ENCODE measurements at places on chromosomes 1 and 21.

DNA sequence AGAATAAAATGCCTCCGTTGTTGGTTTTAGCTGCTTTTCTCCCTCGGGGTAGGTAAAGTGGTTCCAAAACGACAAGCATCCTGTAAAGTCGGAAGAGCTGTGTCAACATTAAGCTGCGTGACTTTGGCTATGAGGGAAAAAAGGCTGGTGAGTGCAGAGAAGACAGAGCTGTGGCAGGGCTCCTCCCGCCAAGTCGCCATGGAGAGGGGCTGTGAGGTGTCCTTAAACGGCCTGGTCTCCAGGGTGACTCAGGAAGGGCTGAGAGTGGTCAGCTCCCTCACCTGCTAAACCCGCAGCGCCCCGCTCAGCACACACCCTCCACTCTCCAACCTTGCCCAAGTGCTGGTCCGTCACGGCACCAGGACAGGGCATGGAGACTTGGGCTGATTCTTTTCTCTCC is 91.6 kb upstream of the SAMD11 start:
- DNase-seq, result no peak

DNA sequence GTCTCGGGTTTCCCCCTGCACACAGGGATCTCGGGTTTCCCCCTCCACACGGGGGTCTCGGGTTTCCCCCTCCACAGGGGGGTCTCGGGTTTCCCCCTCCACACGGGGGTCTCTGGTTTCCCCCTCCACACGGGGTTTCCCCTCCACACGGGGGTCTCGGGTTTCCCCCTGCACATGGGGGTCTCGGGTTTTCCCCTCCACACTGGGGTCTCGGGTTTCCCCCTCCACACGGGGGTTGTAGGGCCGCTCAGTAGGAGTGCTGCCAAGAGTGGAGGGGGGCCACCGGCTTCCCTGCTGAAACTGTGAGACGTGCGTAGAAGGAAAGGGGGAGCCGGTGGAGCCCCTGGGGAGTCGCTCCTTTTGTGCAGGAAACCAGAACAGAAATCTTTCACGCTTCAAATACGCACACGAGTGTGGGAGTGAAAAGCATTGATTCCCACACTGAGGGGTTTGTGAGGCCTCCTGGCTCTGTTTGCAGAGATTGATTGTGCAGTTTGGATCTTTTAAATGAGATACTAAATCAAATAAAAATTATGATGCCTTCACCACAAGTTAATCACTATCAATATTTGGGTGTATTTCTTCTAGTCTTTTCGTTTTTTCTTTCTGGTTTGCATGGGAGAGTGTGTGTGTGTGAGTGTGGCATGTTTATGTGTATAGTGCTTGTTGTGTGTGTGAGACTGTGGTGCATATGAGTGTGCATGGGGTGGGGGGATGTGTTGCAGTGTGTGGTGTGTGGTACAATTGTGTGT is 54.3 kb upstream of the TRAPPC10 start:
- no peak for DNase-seq

GRCh38 chr1:206952171-206952570 is 5.9 kb upstream of the PIGR start:
- peak; percentile 72 for DNase-seq

- DNase-seq, result peak; percentile 93
Observed at GRCh38 chr1:31605908-31606427, 11.5 kb upstream of the HCRTR1 start.

GRCh38 chr1:154992721-154993571 is 440 bp upstream of the LENEP start:
- no peak for DNase-seq

DNA sequence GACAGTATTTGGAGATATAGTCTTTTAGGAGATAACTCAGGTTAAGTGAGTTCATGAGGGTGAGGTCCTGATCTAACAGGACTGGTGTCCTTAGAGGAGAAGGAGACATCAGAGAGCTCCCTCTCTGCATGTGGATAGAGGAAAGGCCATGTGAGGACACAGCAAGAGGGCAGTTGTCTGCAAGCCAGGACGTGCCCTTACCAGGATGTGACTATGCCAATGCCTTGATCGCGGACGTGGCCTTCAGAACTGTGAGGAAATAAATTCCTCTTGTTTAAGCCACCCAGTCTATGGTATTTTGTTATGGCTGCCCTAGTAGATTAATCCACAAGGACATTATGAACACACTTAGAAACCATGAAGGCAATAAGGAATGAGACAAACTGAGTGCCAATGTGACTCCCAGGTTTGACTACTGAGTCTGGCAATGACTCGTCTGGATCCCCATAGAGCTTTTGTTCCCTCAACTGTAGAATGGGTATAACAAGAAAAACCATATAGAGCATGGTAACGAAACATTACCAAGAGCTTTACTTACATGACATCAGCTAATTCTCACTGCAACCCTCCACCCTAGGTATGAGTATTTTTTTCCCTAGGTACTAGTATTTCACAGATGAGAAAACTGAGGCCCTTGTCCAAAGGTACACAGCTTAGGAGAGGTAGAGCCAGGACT is 6.5 kb downstream of the URB1 start:
- no peak for DNase-seq

GRCh38 chr1:28927266-28927647 is 12.9 kb downstream of the EPB41 start:
- DNase-seq, result peak; percentile 27

- no peak for DNase-seq
Observed at GRCh38 chr1:162381383-162381782, at the start of gene C1orf226. C1orf226 (plus strand) TSS chr1:162381728; CDS start chr1:162381902, 174 bp downstream.

- no peak for DNase-seq
Observed at GRCh38 chr1:184021728-184022127, 15.8 kb downstream of the COLGALT2 start.

GRCh38 chr1:31760471-31761470 is 3.4 kb downstream of the ADGRB2 start:
- DNase-seq, result peak; percentile 31

All from inflammatory macrophage (primary cell).